ENCODE measurements at places on chromosomes 11 and 22.

- no peak for DNase-seq
Observed at GRCh38 chr11:79467761-79468160, 26.9 kb upstream of the TENM4 start.

DNA sequence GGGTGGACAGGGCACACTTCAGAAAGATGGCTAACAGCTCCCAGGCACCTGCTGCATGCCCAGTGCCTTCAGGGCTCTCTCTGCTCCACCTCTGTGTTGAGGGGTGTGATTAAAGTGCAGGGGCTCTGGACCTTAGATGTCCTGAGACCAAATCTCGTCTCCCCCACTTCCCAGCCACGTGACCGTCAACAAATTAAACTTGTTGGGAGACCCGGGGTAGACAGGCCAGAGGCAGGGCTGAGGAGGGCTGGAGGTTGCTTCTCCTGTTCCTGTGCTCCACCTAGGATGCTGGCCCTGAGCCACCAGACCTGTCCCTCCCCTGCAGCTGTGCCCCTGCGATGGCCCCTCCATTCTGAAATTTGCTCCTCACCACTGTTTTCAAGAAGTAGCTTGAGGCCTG lies 17.0 kb downstream of the NPTXR start:
- no peak for DNase-seq

GRCh38 chr11:126522152-126522551 lies 166.7 kb downstream of the ST3GAL4 start:
- DNase-seq = no peak

DNA sequence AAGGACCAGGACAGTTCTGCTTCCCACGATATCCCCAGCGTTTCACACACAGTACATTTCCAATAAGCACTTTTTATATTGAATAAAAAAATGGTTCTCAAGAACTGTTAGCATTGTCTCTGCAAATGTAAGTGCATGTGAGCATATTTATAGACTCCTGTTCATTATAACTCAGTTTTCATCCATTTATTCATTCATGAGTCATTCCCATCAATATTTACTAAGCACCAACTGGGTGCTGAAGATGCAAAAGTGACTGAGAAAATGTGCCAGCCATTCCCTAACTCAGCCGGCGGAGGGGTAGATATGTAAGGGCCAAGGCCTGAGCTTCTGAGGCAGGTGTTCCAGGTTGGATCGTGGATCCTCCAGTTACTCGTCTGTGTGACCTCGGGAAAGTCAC lies 64.8 kb downstream of the CACNG2 start:
- DNase-seq = no peak

- DNase-seq = peak; percentile 36
Observed at GRCh38 chr11:66388780-66389386, 17.3 kb upstream of the SLC29A2 start.

DNA sequence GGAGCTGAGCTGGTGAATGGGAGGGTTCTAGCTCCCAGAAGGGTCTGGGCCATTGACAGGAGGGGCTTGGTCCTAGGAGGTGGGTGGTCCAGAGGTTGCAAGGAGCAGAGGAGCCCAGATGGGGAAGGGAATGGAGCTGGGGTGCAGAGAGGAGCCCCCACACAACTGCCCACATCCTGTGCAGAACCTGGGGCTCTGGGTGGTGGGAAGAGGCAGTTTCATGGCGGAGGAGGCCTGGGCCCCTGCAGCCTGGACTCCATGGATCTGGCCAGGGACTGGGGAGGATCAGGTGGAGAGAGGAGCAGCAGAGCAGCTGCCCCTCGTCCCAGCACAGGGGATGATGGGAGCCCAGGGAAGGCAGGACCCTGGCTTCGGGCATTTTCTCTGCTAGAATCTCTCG lies 963 bp upstream of the ADORA2A start:
- DNase-seq = no peak

DNA sequence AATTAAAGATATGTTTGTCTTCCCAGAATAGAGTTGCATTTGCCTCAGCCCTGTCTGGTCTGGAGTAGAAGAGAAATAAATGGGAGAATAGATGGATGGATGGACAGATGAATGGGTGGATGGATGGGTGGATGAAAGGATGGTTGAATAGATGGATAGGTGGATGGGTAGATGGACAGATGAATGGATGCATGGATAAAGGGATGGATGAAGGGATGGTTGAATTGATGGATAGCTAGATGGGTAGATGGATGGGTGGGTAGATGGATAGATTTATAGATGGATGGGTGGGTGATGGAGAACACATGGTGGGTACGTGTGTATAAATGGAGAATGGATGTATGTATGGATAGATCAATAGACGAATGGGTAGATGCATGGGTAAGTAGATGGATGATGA lies 8.5 kb downstream of the CRYBB1 start:
- no peak for DNase-seq

DNA sequence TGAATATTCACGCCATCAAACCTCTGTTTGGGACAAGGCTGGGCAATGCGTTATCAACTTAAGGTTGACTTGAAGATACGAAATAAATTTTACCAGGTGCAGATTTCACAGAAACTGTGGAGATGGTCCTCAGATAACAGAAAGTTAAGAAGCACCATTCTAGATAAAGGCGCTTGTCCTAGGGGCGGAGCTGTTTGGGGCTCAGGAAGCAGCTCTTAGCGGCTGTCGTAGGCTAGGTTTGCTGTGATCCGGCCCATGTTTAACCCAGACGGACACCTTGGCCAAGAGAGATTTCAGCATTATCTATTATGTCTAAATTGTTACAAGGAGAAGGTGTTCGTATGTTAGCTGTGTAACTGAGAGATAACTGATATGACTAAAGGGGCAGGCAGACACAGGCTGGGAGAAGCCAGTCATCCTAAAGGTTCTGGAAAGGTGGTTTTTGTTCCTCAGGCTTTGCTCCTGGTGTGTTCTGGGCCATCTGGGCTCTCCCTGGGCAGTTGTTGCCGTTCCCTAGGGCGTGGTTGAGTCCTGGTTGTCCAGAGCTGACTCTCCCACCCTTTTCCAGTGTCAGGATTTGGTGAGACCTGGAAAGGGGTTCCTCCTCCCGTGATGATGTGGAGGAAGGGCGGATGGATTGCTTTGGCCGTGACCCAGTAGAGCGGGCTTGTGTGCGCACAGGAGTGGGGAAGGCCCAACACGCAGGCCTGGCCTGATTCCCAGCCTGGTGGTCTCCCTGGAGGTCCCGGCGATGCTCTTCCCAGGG lies 25.8 kb downstream of the TPCN2 start:
- no peak for DNase-seq

DNA sequence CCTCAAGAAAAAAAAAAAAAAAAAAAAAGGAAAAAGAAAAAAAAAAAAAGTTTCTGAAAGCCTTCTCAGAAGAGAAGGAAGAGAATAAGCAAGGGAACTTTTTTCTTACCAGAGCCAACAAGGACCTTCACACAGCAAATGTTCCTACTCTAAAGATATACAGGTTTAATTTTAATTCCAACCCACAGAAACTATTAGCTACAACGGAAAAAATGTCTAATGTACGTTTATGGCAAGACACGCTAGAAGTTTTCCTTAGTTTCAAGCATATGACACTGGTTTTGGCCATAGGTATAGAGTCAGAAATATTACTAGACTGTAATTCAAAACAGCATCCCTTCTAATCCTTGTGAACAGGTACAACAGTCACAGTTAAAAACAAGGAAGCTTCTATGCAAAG lies 120.1 kb downstream of the MRTFA start:
- DNase-seq = no peak

DNA sequence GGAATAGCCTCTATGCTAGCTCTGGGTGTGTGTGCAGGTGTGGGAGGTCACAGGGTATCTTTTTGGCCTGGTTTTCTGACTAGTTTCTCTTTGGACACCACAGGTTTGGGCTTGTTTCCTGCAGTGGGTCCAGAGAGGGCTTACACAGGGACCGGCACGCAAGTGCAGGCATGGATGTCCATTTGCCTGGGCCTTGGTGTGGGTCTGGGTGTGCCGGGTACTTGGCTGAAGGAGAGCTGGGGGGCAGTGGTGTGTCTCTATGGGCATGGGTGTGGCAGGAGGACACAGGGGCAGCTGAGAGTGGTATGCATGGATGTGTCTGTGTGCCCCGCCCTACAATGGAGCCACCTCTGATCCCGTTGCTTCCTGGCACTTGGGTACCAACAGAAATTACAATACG lies 7.5 kb upstream of the KCNJ11 start:
- DNase-seq = no peak

GRCh38 chr11:107741044-107741823 lies 29.4 kb upstream of the SLN start:
- DNase-seq = no peak

DNA sequence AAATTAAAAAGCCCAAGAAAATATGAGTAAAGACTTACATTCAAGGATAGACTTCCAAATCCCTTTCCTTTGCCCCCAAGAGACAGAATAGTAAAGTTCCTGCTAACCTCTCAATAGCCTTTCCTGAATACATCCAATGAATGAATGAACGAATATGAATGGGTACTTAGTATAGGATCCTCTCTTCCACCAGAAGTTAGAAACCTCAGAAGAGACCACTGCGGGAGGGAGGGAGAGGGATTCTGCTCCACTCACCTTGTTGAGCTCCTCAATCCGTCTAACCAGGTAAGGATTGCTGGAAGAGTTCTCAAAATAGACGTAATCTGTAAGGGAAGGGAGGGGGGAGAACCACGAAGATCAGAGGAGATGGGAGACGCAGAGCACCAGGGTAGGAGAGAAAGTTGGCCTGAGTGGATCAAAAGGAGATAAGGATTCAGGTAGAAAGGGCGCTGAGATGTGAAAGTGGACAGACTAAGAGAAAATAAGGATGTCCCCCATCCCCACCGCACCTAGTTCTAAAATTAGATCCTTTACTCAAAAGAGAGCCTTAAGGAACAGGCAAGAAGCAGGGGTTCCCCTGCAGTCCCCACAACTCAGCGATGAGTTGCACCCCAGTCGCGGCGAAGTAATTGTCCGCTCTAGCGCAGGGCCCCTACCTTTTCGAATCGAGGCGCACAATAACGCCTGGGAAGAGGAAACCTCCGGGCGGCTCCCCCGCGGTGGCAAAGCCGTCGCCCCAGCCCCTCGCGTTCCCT lies 1.1 kb downstream of the MTA2 start:
- no peak for DNase-seq

- DNase-seq = no peak
Observed at GRCh38 chr11:28887681-28888080, 779.5 kb downstream of the METTL15 start.

DNA sequence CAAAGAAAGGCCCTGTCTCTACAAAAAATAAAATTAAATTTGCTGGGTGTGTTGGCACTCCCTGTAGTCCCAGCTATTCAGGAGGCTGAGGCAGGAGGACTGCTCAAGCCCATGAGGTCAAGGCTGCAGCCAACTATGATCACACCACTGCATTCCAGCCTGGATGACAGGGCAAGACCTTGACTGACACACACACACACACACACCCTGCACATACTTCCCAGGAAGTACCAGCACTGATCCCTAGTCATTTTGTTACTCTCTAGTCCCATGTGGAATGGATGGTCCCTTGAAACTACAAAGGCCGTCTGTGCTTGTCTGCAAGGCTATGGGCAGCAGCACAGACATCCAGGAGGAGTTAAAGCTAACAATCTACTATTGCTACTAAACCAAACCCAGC lies 59.7 kb upstream of the CYP2D6 start:
- no peak for DNase-seq

GRCh38 chr11:13908535-13908934 lies 54.0 kb upstream of the SPON1 start:
- no peak for DNase-seq

DNA sequence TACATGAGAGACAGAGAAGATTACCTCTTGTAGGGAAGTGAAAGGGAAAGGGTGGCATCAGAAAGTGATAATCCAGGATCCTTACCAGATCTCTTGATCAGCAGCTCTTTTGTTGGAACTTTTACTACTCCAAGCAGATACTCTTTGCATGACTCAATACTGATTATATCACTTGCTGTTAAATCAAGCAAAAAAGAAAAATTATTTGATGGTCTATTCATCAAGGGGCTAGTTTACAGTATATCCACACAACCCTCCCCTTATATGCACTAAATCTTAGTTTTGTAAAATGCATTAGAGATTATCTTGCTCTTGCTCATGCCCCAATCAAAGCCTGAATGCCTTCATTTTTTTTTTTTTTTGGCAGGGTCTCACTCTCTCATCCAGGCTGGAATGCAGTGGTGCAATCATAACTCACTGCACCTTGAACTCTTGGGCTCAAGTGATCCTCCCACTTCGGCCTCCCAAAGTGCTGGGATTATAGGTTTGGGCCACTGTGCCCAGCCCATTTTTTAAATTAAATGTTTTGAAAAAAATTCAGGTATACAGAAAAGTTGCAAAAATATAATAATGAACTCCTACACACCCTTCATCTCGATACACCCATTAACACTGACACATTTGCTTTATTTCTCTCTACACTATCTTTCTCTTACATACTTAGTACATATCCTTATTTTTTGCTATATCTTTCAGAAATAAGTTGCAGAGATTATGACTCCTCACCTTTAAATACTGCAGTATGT lies 76.1 kb upstream of the UCP3 start:
- no peak for DNase-seq
